Mononuclear cell (primary cell): ENCODE measurements at places on chromosomes 4 and X. TPM values are rescaled to one million over a fixed set of nuclear protein-coding genes. Genes with fewer than 3 reads are reported as not detected.

CORIN gene
- total RNA-seq: 0.10 TPM

PRR32 gene
- not detected for total RNA-seq

CXCL13 gene
- total RNA-seq: not detected

TEX11 gene
- not detected for total RNA-seq

PAGE2 gene
- not detected for total RNA-seq

OPRPN gene
- total RNA-seq: 0.52 TPM

SPANXC gene
- not detected for total RNA-seq

TNIP3 gene
- 0.73 TPM for total RNA-seq

HSFX2 gene
- 0.21 TPM for total RNA-seq

ETDB gene
- total RNA-seq: not detected

ATRX gene
- total RNA-seq: 46.6 TPM

CPLX1 gene
- total RNA-seq: 0.10 TPM

CRMP1 gene
- total RNA-seq: not detected

BTK gene
- total RNA-seq: 33.1 TPM

RNF212 gene
- total RNA-seq: 3.1 TPM

LINC00632 gene
- total RNA-seq: 0.21 TPM

IL13RA2 gene
- not detected for total RNA-seq

COX7B gene
- total RNA-seq: 217 TPM

ACE2 gene
- total RNA-seq: not detected

PAGE4 gene
- not detected for total RNA-seq

PPP1R2C gene
- 6.0 TPM for total RNA-seq

MAGEE1 gene
- 6.4 TPM for total RNA-seq

TECRL gene
- total RNA-seq: 0.10 TPM

ASB12 gene
- total RNA-seq: 0.10 TPM

ASMTL gene
- 12.7 TPM for total RNA-seq

BTC gene
- total RNA-seq: 0.10 TPM

AVPR2 gene
- total RNA-seq: not detected

CNKSR2 gene
- 15.8 TPM for total RNA-seq

COL25A1 gene
- 0.10 TPM for total RNA-seq

MAGEA10 gene
- not detected for total RNA-seq

PRSS12 gene
- 0.21 TPM for total RNA-seq

CENPVL1 gene
- not detected for total RNA-seq

EREG gene
- 240 TPM for total RNA-seq

NLGN4X gene
- total RNA-seq: under 0.01 TPM

CTSO gene
- total RNA-seq: 7.9 TPM

BMPR1B gene
- under 0.01 TPM for total RNA-seq

HMX1 gene
- total RNA-seq: not detected
